ENCODE measurements at places on chromosomes 5 and 9.
A peak's percentile ranks its signal among the peaks of the same experiment; 100 is the strongest.

DNA sequence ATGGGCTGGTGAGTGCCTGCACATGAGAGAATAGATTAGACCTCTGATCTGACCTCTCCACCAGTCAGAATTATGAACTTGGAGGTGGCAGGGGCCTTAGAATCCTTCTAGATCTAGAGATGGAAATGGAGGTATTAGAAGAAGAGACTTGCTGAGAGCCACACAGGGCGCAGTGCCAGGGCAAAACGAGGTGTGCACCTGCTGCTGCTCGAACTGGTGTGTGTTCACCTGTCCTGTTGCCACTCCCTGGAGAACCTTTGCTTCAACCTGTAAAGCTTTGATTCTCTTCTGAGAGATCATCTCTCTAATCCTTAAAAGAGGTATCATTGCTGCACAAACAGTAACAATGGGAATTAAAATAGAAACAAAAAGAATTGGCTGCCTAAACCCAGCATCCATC is 24.9 kb downstream of the FRMPD1 start:
- DNase-seq: no peak

DNA sequence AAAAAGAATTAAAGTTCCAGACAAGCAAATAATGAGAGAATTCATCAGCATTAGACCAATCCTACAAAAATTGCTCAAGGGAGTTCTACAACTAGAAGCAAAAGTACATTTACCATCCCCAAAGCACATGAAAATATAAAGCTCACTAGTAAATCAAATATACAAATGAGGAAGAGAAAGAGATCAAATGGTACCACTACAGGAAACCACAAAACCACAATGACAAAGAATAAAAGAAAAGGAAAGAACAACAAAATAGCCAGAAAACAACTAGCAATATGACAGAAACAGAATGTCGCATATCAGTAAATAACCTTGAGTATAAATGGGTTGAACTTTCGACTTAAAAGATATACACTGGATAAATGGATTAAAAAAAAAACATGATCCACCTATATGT is 739.0 kb downstream of the DTWD2 start:
- no peak for DNase-seq

DNA sequence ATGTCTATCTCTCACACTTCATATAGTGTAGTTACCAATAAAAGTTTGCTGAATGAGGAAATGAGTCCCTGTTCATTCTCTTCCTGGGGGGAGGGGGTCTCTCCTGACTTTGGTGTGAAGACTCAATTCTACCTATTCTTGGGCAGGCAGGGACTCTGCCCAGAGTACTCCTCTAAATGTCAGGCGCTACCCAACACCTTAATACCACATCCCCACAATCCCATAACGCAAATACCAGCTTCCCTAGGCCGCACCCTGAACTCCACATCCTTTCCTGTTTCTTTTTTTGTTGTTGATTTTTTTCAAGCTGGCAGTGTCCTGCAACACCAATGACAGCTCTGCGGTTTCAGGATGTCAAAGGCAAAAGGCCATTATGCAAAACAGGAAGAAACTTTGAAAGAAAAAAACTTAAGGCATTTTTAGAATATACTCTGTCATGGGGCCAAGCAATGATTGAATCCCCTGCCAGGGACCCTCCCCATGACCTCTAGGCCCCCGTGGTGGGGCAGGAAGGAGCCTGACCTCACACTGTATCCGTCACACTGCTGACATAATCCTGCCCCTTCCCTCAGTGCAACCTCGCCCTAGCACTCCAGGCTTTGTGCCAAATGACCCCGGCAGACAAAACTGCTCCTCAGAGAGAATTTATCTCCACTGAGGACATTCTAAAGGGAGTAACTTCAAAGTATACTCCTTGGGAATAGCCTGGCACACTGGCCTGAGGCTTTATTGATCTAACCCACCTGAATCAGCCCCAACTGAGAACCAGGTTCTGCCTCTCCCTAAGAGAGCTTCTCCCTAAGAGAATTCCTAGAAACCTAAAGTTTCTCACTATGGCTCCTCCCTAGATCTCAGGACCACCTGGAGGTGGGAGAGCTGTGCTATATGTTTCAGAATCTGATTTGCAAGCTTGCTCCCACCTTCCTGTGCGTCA is 8.0 kb downstream of the B4GALT1 start:
- DNase-seq: peak; percentile 52

GRCh38 chr9:135363596-135363995 is 116.0 kb upstream of the PPP1R26 start:
- no peak for DNase-seq

DNA sequence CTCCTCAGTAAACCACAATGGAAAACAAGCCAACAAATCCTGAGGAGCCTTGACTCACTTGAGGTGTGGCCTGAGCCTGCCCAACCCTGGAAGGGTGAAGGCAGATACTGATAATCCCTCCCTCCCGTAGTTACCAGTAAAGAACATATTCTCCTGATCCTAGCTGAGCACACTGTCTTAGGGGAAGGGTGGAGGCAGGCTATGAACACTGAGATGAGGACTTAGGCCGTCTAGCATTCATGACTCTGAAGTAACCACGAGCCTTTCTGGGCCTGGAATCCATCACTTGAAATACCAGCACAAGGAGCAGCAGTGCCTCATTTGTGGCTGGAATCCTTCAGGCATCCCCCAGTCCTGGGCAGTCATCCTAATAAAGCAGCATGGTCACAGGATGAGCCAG is 124.5 kb upstream of the PRLR start:
- peak; percentile 18 for DNase-seq

DNA sequence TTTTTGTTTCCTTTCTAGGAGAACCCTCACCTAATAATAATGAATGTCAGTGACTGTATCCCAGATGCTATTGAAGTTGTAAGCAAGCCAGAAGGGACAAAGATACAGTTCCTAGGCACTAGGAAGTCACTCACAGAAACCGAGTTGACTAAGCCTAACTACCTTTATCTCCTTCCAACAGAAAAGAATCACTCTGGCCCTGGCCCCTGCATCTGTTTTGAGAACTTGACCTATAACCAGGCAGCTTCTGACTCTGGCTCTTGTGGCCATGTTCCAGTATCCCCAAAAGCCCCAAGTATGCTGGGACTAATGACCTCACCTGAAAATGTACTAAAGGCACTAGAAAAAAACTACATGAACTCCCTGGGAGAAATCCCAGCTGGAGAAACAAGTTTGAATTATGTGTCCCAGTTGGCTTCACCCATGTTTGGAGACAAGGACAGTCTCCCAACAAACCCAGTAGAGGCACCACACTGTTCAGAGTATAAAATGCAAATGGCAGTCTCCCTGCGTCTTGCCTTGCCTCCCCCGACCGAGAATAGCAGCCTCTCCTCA is 87.1 kb downstream of the OSMR start:
- no peak for DNase-seq

DNA sequence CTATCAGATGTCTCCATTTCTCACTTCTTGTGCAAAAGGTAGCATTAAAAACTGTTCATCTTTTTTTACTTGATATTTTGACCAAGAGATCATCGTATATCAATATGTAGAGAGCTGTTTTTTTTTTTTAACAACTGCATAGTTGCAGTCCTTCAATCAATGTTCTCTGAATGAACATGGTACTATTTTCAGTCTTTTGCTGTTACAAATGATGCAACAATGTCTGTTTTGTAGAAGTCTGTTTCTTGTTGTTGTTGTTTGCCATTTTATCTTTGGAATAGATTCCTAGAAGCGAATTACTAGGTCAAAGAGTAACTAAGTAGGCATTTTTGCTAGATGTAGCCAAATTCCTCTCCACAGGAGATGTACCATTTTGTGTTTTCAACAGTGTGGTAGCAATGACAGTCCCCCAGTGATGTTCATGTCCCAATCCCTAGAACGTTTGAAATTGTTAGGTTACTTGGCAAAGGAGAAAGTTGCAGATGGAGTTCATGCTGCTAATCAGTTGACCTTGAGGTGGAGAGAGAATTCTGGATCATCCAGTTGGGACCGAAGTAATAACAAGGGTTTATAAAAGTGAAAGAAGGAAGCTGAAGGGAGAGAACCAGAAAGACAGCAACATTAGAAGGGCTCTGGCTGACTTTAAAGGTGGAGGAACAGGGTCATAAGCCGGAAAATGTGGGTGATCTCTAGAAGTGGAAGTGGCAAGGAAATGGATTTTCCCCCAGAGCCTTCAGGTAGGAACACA is 6.3 kb downstream of the MTREX start:
- DNase-seq: no peak

DNA sequence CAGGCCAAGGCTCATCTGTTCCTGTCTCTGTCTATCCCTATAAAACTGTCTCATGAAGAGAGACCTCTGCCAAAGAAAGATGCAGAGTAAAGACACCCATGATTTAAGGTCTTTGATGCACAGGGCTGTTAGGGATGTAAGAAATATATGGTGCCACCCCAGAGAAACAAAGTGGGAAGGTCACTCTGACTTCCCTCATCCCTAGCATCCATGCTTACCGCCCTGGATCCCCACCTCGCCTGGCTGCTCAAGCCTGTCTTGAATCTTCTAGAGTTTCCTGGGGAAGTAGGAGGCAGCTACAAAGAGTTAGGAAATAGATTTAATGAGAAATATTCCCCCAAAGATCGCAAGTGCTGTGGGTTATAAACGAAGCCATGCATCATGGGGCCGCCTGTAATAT is 349.2 kb downstream of the SLIT3 start:
- no peak for DNase-seq

GRCh38 chr9:122821278-122821943 is 7.0 kb downstream of the PDCL start:
- DNase-seq: no peak

DNA sequence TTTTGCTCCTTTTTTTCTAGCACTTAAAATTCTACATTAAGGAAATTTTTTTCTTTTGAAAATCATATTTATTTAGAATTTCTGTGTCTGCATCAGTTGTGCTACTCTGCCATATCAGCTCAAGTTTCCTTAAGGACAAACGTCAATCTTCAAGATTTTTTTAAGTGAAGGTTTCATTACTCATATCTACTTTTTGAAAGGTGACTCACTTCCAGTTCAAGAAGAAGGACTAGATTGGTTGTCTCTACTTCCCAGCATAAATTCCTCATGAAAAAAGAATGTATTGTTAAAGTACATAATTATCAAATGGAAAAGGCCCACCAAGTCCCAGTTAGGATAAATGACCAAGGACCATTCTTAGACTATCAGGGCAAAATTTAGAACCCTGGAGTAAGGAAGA is 626.5 kb downstream of the DMRTA1 start:
- no peak for DNase-seq

DNA sequence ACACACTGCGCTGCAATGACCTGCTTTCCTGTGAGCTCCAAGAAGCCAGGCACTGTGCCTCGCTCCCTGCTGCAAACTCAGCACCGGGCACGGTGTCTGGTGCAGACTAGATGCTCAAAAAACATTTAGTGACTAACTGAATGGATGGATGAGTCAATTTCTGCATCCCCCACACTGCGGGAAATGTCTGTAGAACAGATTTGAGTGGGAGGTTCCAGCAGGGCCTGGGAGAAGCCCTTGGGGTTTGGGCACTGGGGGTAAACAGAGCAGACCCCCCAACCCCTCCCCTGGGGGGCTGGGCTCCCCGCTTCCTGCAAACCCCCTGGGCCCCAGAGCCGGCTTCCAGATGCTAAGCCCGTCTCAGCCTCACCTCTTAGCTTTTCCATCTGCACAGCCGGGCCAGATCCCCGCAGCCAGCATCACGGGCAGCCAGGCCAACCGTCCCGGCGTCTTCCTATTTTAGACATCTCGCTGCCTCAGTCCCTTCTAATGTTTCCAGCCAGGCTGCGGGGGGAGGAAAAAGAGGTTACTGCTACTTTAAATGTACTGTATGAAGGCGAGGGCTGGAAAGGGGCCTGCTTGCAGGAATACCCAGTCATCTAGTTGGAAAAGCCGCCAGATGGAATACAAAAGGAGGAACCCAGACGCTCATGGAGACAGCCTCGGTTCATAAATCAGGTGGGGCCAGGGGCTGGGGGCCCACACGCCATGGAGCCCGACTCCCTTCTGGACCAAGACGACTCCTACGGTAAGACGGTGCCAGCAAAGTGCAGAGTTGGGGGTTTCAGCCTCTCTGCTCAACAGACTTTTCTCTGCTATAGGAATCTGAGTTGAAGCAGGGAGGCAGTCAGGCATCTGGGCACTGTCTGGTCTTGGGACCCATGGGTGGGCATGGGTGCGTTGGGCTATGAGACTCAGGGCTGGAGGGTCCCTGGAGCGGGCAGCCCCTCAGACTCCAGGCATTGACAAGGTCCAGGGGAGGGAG is 67.1 kb upstream of the GGTA1 start:
- peak; percentile 62 for DNase-seq

- no peak for DNase-seq
Observed at GRCh38 chr9:87531370-87532295, 34.0 kb downstream of the DAPK1 start.

GRCh38 chr9:133160742-133161546 is 2.8 kb downstream of the GBGT1 start:
- peak; percentile 64 for DNase-seq

DNA sequence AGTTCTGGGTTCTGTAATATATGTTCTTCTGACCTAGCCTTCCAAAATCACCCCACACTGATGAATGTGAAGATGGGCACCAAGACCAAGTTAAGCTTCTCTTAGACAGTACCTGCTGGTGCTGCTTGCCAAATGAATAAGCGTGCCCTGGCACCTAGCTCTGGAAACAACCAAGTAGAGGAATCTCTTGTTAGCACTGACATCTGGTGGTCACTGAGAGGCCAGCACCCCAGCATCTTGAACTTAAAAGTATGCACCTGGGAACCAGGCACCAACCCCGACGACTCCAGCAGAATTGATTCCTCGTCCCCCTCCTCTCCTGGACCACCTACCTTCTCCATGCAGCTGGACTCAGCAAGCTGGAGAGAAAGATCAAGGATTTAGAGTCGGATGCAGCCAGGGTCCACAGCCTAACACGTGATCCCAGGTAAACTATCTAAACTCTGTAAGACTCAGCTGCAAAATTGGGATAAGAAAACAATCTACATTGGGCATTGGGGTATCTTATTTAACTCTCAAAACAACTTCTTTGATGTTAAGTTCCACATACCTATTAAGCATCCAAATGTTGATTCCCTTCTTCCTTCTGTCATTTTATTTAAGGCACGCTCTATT is 89.8 kb downstream of the SLC1A3 start:
- peak; percentile 57 for DNase-seq

DNA sequence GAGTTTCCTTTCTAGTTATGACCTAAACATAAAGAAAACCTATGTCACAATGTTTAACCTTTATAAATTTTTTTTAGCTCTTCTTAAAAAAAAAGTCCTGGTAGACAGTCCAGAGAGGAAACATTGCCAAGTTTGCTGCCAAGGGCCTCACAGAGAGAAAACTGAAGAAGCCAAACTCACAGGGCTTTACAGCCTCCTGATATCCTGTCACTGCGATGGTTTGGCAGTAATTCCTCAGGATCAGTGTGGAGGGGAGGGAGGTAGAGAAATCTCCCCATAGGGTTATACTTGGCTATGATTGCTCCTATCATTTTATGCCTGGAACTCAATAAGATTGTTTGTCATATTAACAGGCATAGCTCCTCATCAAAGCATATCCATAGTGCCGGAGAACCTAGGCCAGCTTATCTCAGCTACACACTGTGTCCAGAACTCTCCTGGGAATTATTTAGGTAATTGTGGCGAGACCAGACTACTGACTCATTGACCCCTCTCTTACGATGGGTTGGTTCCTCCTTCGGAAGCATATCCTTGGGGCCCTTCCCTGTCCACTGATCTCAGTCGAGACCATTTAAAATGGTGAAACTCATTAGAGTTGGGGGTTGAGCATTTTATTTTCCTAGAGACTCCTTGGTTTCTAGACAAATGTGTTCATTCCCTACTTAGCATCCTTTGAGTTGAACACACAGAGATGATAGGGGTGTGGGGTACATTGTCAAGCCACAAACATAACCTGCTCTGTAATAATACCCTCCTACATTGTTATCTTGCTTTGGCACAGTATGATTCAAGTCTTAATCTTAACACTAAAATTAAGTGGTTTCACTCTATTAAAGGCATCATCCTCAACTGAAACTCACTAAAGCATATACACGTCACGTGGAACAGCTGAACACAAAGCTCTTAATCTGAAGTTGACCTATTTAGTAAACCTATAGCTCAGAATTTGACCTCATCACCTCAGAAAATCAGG is 53.4 kb upstream of the TMC1 start:
- DNase-seq: no peak

Data from fibroblast of skin of scalp (primary cell).